AG08395 (cell line): ENCODE measurements at places on chromosomes 2 and 18.

- no peak for DNase-seq
Observed at GRCh38 chr2:126849991-126850535, 48.6 kb upstream of the TEX51 start.

GRCh38 chr2:50431958-50432650 lies 599.8 kb downstream of the NRXN1 start:
- DNase-seq = no peak

DNA sequence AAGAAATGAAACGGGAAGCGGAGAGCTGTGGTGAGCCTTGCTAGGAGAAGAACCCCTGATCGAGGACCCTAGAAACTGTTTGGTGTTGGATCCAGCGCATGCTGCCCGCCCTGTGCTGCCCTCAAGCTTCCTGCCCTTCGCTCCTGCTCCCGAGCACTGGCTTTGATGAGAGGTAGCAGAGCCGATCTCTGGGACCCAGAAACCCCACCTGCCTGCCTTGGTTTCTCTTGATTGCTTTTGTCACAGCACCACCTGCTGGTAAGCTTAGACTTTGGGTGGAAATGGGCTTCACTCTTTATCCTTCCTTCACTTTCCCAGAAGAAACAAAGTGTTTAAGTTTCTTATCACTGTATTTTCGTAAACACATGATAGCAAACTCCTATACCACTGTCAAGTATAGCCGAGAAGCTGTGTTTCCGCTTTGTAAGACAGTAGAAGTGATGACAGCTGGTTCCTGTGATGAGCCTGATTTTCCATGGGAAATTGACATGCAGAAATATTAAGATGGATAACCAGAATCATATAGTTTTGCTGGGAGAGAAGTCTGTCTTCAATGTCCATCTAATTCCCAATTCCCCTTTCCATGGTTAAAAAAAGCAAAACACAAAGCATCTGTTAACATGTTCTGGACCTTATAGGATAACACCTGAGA lies 267.4 kb downstream of the PHLPP1 start:
- DNase-seq = peak; percentile 65

GRCh38 chr2:237132799-237133198 lies 47.1 kb downstream of the COPS8 start:
- no peak for DNase-seq

GRCh38 chr2:129907256-129907998 lies 72.0 kb upstream of the RAB6C start:
- DNase-seq = no peak

GRCh38 chr2:29611850-29612249 lies 309.5 kb downstream of the ALK start:
- no peak for DNase-seq

GRCh38 chr2:74130211-74130995 lies 17.3 kb downstream of the BOLA3 start:
- DNase-seq = no peak

DNA sequence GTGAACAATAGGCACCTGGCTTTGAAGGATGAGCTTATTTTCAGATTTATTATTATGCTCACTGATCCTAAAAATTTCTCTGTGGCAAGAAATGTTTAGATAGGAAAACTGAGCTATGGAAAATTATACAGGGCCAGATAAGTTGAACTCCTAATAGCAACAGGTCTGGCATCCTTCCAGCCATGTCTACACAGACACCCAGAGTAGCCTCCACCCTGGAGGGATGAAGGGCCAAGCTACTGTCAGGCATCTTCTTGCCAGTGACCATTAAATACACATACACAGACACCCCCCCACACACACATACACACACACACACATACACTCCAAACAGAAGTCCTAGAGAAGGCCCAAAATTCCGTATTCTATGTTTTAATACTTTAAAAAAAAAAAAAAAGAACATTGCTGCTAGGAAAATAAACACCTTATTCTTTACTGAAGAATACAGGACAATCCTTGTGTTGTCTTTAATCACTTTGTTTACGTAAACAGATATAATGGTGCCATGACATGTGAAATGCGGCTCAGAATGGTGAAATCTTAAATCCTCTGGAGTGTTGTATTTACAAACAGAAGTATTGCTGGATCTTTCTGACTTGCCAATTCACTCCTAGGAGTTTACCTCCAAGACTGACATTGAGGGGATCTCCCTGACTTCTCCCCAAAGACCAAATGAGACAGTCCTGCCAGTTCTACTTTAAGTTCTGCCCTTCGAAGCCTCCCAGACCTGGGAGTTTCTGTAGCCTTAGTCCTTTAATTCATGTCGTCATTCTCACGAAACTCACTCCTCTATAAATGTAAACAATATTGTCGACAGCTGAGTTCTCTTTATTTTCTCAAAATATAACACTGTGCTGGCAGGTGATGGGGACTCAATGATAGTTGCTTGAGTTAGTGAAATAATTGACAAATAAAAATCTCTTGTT lies 163.1 kb downstream of the ANTXR1 start:
- no peak for DNase-seq

DNA sequence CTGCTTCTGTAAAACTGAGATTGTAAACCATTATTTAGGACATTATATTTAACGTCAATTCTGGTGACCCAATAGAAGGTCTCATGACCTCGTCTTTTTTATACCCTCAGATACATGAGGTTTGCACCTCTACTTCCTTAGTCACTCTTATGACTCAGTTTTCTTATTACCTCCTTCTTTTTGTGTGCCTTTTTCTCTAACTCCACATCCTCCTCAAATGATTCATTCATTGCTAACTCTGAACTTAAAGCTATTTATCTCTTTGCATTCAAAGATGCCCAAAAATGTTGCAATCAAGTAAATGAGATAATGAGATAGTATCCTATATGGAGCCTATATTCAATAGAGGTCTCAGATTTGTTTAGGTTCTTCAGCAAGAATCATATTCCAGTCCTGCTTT lies 121.0 kb upstream of the KYNU start:
- DNase-seq = no peak
